ENCODE measurements at places on chromosomes 1 and 21.

GRCh38 chr1:2206813-2207487 is 12.4 kb upstream of the FAAP20 start:
- DNase-seq: no peak

GRCh38 chr1:15559189-15559810 is 25.6 kb downstream of the AGMAT start:
- no peak for DNase-seq

GRCh38 chr1:118911571-118911970 is 76.6 kb downstream of the TBX15 start:
- no peak for DNase-seq

GRCh38 chr1:107499139-107499744 is 358.4 kb downstream of the NTNG1 start:
- DNase-seq: no peak

- DNase-seq: no peak
Measured at GRCh38 chr1:26702680-26703038, 6.8 kb downstream of the ARID1A start.

GRCh38 chr21:44729336-44730027 is 18.1 kb upstream of the TSPEAR start:
- no peak for DNase-seq

- DNase-seq: no peak
Measured at GRCh38 chr1:221117133-221117532, 237.9 kb downstream of the HLX start.

- no peak for DNase-seq
Measured at GRCh38 chr1:29999595-29999994, 723.8 kb downstream of the MATN1 start.

- DNase-seq: no peak
Measured at GRCh38 chr21:15407585-15407984, 322.2 kb upstream of the USP25 start.

GRCh38 chr21:44539046-44539445 is 949 bp downstream of the KRTAP10-1 start:
- no peak for DNase-seq

GRCh38 chr1:9271283-9271682 is 21.4 kb upstream of the SPSB1 start:
- no peak for DNase-seq

GRCh38 chr1:110426854-110427253 is 19.4 kb upstream of the LAMTOR5 start:
- DNase-seq: no peak

DNA sequence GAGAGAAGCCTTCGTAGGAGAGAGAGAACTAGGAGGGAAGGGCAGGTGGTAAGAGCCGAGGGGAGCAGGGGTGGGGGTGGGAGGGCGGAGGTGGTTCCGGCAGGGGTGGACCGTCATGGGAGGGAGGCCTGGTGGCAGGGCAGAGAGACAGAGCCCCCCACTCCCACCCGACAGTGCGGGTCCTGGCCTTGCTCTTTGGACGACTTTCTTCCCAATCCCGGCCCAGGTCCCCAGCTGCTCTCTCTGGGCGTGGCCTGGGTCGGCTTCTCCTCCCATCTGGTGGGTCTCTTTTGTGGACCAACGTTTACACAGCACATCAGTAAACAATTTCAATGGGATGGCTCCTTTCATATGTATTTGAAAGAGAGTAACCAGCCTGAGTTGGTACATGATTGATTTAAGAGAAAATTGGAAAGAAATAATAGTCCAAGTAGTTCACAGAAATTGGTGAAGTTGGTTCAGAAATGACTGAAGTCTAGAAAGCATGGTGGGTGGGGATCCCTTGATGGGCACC is 56.9 kb downstream of the LDLRAD2 start:
- no peak for DNase-seq

- no peak for DNase-seq
Measured at GRCh38 chr1:25128121-25128621, 104.1 kb downstream of the SYF2 start.

DNA sequence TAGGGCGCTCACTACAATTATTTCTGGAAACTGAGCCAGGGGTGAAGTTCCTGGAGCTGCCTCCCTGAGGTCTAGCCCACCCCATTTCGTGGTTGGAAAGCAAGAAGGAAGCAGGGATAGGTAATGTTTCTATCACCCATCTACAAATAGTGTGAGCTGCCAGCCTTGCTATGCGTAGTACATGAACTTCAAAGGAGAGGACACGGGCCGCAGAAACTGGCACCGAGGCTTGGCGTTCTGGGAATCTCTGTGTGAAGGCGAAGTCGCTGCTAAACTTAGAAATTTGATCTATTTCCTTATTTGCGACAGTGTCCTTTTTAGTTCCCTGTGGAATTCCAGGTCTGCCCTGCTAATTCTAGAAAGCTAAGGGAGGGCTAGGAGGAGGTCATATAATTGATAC is 49.6 kb upstream of the NTPCR start:
- no peak for DNase-seq

- no peak for DNase-seq
Measured at GRCh38 chr1:87154384-87154783, 174.3 kb upstream of the LMO4 start.

- DNase-seq: no peak
Measured at GRCh38 chr1:168300626-168301025, 19.9 kb downstream of the TBX19 start.

GRCh38 chr1:21052034-21052433 is 124.7 kb downstream of the EIF4G3 start:
- no peak for DNase-seq

DNA sequence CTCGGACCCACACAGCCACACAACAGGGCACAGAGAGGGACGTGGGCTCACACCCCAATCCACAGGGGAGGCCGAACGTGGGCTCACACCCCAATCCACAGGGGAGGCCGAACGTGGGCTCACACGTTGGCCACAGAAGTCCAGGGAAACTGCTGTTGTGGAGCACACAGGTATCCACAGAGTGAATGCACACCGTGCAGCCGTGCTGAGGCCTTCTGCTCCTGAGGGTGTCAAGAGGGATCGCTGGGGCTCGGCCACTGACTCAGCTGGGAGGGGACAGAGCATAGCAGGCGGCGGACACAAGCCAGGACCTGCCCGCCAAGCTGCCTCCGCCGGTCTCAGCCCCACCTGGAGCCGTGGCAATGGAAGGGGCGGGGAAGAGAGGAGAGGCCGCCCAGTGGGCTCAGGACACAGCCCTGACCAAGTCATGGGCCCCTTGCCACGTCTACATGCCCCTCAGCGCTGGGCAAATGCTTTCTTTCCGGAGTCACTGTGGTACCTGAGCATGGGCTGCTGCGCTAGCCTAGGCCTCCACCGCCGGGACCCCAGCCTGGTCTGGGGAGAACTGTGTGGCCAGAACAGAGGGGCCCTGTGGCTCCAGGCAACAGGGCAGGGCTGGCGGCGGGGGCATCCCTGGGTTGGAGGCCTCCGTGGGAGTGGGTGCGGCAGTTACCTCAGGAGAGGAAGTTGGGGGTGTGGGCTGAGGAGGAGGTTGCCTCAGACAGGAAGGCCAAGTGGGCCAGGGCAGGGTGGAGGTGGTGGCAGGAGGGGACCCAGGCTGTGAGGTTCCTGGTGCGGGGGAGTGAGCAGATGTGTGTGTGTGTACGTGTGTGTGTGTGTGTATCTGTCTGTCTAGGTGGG is 1.2 kb downstream of the SYTL1 start:
- DNase-seq: peak; percentile 93

GRCh38 chr1:101284021-101284420 is 47.2 kb downstream of the S1PR1 start:
- DNase-seq: no peak

DNA sequence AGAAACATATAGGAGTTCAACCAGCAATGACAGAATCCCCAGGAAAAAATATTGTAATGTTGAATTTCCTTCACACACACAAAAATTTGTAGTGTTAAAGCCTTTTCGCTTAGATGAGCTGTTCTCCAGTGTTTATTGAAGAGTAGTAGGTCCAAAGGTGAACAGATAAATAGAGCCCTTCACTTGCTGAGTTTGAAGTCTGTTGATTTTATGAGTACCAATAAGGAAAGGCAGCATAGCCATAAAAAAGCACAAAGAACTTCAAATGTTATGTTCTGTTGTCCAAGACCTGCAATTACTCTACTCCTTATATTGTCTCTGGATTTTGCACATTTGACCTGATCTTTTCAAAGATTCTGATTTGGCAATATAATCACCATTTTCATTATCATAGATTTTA is 362.7 kb upstream of the B3GALT2 start:
- DNase-seq: no peak

- no peak for DNase-seq
Measured at GRCh38 chr1:81446000-81446669, 354.6 kb upstream of the ADGRL2 start.

- DNase-seq: no peak
Measured at GRCh38 chr1:206693029-206693428, 8.3 kb downstream of the MAPKAPK2 start.

GRCh38 chr1:221439747-221440501 is 302.0 kb downstream of the DUSP10 start:
- no peak for DNase-seq

- no peak for DNase-seq
Measured at GRCh38 chr1:164673584-164674214, 114.7 kb downstream of the PBX1 start.

- no peak for DNase-seq
Measured at GRCh38 chr1:241582921-241583321, 50.7 kb downstream of the KMO start.

DNA sequence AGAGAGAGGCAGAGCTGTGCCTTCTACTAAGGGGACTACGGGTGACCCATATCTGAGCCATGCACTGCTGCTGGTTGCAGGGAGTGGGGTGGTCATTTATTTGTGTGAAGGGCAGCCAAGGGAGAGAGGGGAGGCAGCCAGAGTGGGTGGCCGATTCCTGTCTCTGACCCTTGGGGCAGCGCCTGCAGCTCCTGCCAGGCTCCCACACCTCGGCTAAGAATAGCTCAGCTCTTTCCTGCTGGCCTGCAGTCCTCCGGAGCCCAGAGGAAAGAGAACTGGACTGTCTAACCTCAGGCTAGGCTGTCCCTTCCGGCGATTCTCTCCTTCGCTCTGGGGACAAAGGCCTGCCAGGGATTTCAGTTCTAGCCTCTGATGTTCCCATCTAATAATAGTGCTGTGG is 11.6 kb upstream of the CD34 start:
- DNase-seq: no peak

GRCh38 chr1:220451532-220451931 is 76.4 kb upstream of the MARK1 start:
- no peak for DNase-seq

DNA sequence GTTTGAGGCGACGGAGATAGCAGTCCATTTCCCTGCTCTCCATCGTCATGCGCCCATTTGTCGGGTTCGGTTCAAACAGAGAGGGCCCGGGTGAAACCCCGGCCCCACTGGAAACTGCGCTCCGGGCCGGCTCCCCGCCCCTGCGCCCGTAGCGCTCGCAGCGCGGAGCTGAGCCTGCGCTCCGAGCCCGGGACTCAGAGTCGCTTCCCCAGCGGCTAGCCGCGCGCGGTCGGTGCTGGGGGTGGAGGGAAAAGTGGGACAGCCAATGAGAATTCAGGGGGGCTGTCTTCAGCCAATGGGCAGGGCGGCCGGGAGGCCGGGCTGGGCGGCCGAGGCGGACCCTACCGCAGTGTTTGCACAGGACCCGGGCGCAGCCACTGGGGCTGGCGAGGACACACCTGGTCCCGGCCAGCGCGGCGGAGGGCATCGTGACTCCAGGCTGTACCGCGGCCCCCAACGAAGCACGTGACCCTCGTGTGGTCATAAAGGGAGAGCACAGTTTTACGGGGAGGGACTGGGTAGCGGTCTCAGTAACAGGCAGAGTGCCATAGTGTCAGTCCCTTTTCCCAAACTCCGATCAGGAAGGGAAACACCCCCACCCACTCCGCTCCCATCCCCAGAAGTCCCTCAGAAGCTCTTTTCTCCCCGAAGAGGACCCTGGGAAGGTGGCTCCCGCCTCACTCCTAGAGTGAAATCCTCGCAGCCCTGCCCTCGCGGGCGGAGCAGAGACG is at the start of gene INKA2:
INKA2 (minus strand) TSS at position 202 of the 731 bp plus-strand sequence; CDS start at position 49, 153 bp downstream.
- DNase-seq: peak; percentile 69

GRCh38 chr21:44801468-44802395 is at the start of gene UBE2G2:
UBE2G2 (minus strand) TSS chr21:44801820; CDS start chr21:44801748, 72 bp downstream.
- DNase-seq: peak; percentile 56

- DNase-seq: no peak
Measured at GRCh38 chr1:67745875-67746698, 61.1 kb downstream of the GADD45A start.

DNA sequence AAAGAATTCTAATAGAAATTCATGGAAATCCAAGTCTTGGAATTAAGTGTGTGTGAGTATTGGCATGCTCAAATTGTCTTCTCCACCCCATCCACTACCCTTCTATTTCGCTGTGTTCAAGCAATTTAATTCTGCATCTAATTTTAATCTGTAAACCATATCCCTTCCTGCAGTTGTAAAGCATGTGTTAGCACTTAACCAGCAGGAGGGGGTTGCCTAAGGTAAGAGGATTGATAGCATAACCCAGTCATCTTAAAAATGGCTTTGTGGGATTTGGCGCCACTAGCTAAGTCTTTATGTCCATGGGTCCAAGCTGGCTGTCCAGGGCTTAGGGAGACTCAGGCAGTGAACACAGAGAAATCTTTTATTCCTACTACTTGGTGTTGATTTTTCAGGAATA is 210.3 kb downstream of the PTPRC start:
- no peak for DNase-seq

GRCh38 chr1:171397851-171398469 is 84.0 kb downstream of the FMO4 start:
- no peak for DNase-seq

DNA sequence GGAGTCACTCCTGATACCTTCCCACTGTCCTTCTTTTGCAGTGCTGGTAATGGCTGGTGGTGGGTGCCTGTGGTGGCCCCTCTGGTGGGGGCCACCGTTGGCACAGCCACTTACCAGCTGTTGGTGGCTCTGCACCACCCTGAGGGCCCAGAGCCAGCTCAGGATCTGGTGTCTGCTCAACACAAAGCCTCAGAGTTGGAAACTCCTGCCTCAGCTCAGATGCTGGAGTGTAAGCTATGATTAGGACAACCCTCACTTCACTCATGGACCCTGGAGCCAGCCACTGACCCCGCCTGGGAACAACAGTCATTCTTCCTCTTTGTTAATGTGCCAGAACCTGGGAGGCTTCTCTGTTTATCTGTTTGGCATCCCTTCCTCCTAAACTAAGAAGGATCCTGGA is 1.1 kb upstream of the ATP8B2 start:
- no peak for DNase-seq

DNA sequence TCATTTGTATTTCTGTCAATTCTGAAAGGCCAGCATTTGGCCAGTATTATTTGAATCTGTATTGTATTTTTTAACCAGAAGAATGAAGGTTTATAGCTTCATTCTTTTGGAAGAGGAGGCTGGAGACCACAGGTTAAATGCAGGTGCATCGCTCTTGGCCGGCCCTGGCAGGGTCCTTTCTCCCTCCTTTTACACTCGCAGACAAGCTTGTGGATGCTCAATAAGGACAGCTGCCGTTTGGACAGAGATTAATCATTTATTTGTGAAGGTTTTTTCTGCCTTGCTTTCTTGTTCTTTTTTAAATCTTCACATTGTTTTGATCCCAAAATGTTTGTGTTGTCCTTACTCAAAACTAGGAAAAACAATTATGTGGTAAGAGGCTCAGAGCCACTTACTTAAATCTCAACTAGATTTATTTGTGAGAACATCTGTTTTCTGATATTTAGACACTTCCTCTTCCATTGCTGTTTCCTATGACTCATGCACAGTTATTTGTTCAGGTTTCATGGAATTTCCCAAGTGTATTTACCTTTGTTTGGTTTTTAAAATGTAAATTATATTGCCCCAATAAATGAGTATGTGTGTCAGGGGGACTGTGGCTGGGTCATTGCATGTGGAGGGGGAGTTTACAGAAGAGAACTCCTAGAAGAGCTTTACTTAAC is 46.7 kb upstream of the LAMC2 start:
- DNase-seq: no peak

- no peak for DNase-seq
Measured at GRCh38 chr1:54014009-54014629, 3.9 kb downstream of the LDLRAD1 start.

GRCh38 chr1:217418269-217419193 is 212.4 kb downstream of the GPATCH2 start:
- DNase-seq: no peak
